Kidney (tissue), 22 donors: ENCODE measurements at places on chromosomes 3 and 15.
A peak's percentile ranks its signal among the peaks of the same experiment; 100 is the strongest.

DNA sequence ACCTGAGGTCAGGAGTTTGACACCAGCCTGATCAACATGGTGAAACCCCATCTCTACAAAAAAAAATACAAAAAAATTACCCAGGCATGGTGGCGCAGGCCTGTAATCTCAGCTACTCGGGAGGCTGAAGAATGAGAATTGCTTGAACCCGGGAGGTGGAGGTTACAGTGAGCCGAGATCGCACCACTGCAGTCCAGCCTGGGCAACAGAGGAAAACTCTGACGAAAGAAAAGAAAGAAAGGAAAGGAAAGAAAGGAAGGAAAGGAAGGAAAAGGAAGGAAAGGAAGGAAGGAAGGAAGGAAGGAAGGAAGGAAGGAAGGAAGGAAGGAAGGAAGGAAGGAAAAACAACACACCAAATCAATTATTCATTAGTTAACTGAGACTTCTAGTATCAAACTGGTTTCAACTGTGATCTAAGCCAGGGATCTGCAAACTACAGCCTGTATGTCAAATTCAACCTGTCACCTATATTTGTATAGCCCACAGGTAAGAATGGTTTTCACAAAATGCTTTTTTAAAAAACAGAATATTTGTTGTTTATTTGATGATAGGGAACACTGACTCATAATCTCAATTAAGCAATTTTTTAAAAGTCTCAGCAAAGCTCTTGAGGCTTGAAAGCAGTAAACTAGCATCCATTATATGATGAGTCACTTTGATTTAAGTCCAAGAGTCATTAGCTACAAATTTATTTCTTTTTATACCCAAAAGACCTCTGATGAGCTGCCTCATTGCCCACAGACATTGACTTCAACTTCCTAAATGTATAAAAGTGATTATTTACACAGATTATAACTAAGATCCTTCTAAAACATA is 127.6 kb downstream of the TBL1XR1 start:
- DNase-seq: no peak

- DNase-seq: no peak
Observed at GRCh38 chr3:63588895-63589294, 63.6 kb upstream of the SNTN start.

- DNase-seq: no peak
Observed at GRCh38 chr3:83946049-83946448, 1012.7 kb upstream of the CADM2 start.

DNA sequence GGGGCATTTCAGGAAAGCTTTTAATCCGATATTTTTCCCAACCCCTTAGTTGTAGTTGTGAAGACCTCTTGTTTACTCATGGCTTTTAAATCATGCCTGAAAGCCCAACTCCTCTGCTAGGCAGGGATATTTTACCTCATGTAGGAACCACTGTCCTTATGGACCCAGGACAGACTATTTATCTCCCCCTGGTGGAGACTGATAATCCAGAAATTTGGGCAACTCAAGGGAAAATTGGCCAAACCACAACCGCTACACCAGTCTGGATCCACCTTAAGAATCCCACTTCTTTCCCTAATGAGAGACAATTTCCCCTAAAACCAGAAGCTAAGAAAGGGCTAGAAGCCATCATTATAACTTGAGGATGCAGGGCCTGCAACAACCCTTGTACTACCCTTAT is 248.1 kb upstream of the STAC start:
- no peak for DNase-seq

DNA sequence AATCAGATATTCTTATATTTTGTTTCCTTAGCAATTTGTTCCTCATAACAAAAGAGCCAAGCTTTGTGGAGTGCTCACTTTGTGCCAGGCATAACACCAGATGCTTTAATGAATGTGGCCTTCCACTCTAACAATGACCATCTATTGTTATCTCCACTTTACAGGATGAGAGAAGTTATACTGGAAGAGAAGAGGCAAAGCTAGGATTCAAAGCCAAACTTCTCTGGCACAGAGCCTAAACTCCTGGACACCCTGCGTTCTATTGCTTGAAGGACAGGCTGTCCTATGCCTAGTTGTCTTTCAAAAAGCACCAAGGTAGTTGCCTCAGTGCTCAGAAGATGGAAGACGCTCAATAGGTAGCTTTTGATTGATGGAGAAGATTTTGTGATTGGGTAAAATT is 123.2 kb upstream of the FEZF2 start:
- no peak for DNase-seq

DNA sequence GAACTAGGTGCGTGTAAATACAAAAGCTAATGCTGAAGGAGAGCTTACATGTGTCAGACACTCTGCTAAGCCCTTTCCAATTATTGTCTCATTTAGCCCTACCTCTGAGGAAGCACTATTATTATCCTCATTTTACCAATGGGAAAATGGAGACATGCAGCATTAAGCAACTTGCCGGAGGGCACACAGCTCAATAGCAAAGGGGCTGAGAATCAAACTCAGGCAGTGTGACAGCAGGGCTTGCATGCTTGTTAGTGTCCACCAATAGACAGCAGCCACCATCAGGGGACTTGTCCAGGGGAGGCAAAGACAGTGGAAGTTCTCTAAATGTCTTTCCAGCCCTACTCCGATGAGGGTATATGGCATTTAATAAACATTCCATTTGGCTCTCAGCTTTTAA is 548.6 kb downstream of the MAGI1 start:
- DNase-seq: peak; percentile 40

DNA sequence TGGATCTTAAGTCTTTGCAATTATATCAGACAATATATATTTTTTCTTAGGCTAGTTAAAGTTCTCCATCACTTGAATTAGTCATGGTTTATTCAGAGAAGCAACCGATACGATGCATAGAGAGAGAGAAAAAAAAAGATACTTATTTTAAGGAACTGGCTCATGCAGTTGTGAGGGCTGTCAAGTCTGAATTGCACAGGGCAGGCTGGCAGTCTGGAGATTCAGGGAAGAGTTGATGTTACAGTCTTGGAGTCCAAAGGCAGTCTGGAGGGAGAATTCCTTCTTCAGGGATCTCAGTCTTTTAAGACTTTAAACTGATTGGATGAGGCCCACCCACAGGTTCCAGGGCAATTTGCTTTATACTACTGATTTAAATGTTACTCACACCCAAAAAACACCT is 412.6 kb downstream of the IL5RA start:
- no peak for DNase-seq

- no peak for DNase-seq
Observed at GRCh38 chr3:36542186-36542585, 161.9 kb downstream of the STAC start.

GRCh38 chr3:41334426-41334825 is 135.1 kb downstream of the CTNNB1 start:
- DNase-seq: no peak

GRCh38 chr3:47567149-47567548 is 11.5 kb downstream of the CSPG5 start:
- DNase-seq: no peak

- DNase-seq: peak; percentile 84
Observed at GRCh38 chr15:76163457-76164295, 103.9 kb downstream of the TMEM266 start.

- DNase-seq: peak; percentile 76
Observed at GRCh38 chr3:9770276-9770812, 597 bp upstream of the CAMK1 start.

GRCh38 chr3:39013289-39013688 is 38.5 kb downstream of the SCN11A start:
- no peak for DNase-seq

- no peak for DNase-seq
Observed at GRCh38 chr3:175695251-175695650, 836.1 kb downstream of the NAALADL2 start.

DNA sequence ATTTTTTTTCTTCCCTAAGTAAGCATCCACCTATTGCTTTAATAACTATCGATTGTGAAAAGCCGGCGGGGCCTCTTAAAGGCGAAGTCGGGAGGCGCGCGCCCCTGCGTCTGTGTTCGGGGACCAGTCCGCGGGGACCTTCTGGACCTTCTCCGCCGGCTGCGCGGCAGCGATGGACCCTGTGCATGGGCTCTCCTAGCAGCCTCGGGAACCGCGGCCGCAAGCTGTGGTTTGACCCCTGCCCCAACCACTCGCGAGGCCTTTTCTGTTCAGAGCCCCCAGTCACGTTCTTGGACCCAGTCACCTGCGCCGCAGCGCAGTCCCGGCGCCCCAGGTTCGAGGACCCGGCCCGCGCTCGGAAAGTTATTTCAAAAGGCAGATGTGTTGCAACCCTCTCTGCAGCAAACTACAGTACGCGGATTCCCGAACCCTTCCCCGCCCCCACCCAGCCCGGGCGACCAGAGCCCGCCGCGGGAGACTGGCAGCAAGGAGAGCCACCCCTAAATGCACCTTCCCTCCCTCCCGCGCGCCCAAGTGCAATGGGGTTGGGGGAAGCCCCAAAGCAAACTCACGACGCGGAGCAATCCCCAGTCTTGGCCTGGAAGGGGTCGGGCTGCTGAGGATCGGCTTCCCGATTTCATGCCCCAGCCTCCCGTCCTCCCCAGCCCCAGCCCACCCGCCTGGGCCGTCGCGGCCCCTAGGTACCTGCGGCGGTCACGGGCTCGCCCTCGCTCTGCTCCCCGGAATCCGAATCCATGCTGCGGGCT is 684 bp downstream of the TNFAIP8L3 start:
- DNase-seq: peak; percentile 38
